ENCODE measurements at places on chromosomes 13 and 19.

DNA sequence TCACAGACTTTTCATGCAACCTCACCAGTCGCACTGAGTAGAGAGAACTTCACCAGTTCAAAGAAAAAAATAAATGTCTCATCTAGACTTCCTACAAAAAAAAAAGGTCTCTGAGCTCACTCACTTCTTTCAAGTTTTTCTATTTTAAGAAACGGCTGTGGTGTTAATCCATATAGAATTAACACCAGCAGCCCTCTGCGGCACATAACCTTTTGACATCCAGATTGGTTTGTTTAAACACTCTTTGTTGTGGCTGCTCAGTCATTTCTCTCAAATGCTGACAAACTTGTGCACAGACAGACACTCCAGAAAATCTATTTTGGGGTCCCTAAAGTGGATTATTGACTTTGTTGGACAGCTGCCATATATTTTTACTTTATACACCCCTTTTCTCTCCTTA is 874.9 kb downstream of the EFNB2 start:
- no peak for DNase-seq

- no peak for DNase-seq
Observed at GRCh38 chr19:5934774-5935472, 20.9 kb downstream of the CAPS start.

GRCh38 chr13:78777976-78778375 is 119.0 kb upstream of the OBI1 start:
- DNase-seq = no peak

- DNase-seq = no peak
Observed at GRCh38 chr13:76764916-76765315, 121.3 kb downstream of the KCTD12 start.

- DNase-seq = no peak
Observed at GRCh38 chr13:81551036-81551435, 1210.1 kb upstream of the SPRY2 start.
